Inflammatory macrophage treated with lipopolysaccharide for 4 hours (primary cell): ENCODE measurements at places on chromosomes 4 and X.

DNA sequence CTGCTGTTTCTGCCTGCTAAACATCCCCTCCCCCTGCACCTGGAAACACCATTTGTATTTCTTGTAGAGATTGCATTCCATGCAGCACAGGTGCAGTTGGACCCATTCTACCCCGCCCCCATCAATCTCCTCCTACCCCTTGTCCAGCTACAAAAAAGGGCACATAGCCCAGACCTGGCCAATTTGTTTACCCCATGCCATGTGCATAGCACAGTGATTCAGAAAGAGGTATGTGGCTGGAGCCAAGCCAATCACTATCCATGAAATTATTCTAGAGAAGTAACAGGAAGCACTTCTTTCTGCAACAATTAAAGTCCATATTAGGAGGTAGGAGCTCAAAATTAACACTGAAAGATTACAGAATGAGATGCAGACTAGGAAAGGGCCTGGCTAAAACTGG lies 20.2 kb upstream of the TMEM184C start:
- DNase-seq: no peak

GRCh38 chr4:55730280-55730931 lies 89.2 kb upstream of the EXOC1L start:
- DNase-seq: no peak

GRCh38 chr4:81407726-81408125 lies 64.0 kb downstream of the RASGEF1B start:
- DNase-seq: no peak

DNA sequence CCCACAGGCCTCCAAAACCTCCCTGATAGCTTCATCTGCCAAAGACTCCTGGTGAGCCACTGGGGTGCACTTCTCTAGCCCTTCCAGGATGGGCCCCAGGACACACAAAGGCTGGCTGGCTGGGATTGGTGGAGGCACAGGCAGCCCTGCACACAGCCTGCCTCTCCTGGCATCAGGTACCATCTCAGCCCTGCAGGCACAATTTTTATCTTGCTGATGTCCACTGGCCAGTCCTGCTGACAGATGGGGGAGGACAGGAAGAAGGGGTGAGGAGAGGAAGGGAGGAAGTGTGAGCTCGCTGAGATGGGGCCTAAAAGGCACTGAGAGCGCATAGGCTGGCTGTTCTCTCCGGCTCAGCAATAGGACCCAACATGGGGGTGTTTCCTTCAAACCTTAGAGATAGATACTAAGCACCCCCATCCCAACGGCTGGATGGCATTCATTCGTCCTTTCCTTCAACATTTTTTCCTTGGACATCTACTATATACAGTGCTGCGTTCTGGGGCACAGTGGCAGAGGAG lies 92.7 kb downstream of the PJA1 start:
- no peak for DNase-seq

DNA sequence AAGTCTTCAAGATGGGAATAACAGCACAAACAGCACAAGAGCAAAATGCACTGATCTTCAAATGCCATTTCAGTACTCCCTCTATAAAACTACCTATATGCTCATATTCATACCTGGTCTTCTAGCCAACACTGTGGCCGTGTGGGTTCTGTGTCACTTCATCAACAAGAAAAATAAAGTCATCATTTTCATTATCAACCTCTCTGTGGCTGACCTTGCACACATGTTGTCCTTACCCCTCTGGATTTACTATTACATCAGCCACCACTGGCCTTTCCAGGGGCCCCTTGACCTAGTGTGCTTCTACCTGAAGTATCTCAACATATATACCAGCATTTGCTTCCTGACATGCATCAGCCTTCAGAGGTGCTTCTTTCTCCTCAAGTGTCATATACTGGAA lies 59.6 kb upstream of the GPR174 start:
- DNase-seq: no peak

GRCh38 chrX:43266487-43266886 lies 389.6 kb upstream of the MAOA start:
- DNase-seq: no peak

- peak; percentile 14 for DNase-seq
Observed at GRCh38 chrX:103418811-103419340, 42.5 kb downstream of the BEX3 start.

- DNase-seq: no peak
Observed at GRCh38 chr4:125444166-125444565, 129.4 kb downstream of the FAT4 start.

GRCh38 chrX:63702556-63702955 lies 82.5 kb downstream of the ARHGEF9 start:
- DNase-seq: peak; percentile 30

DNA sequence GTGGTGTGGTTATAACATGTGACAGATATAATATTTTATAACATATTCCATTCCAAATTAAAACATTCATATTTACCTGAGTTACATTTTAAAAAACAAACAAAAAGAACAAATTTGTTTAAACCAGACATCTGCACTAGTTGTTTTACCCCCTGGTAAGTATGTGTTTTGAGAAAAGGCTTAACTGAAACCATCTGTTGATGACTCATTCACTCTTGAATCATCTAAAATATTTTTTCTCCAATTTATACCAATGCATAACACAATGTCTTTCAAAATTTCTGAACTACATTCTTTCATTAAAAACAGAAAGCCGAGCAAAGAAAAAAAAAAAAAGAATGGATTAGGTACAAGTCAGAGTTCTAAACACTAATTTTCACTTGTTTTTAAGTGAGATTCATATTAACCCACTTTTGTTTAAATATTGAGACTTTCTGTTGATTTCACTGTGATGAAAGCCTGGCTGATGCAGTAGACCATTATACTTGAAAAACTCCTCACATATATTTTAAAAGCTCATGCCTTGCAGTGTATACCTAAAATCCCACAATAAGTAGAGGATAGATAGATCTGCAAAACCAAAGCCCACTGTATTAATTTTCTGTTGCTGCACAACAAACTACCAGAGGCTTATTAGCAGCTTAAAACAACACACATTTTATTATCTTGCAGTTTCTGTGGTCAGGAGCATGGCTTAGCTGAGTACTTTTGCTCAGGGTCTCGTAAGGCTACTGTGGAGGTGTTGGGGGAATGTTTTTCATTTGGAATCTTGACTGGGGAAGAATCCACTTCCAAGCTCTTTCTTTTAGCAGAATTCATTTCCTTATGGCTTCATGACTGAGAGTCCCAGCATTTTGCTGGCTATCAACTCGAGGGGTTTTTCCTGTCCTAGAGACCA lies 221.5 kb downstream of the PCDH18 start:
- no peak for DNase-seq

DNA sequence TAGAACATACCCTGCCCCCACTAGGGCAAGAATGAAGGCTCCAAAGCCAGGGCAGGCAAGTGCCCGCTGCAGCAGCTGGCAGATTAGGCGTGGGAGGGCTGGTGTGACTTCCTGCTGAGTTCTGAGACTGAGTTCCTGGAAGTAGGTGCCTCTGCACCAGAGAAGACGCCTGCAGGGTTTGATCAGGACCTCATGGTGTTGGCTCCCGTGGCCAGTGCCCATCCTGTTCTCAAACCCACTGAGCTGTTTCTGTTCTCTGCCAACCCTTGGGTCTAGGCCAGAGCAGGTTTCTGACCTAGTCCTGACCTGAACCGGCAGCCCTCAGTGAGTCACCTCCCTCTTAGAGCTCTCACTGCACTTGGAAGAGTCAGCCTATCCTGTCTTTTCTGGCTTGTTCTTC lies 220.7 kb downstream of the HS6ST2 start:
- no peak for DNase-seq

DNA sequence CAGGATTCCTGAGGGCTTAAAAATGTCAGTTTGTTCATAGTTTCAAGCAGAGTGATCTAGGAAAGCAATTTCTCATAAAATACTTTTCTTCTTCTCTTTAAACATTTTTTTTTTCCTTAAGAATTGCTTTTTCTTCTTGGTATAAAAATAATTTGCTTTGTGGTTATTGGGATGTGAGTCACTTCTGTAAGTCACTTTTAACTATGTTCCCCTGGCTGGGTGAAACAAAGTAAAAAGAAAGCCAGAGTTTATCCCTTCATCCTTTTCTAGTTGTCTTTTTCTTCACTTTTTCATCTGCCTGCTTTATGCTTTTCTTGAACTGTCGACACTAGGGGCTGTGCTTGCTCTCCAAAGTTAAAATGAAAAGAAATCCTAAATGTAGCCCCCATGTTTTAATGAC lies 33.5 kb downstream of the ARSJ start:
- DNase-seq: no peak

GRCh38 chr4:40412866-40413795 lies 78.0 kb downstream of the CHRNA9 start:
- DNase-seq: peak; percentile 73
